ENCODE measurements at places on chromosomes 1 and 21.

- DNase-seq: no peak
Measured at GRCh38 chr1:33332357-33332789, 11.5 kb upstream of the A3GALT2 start.

GRCh38 chr1:179016706-179017382 is 8.8 kb upstream of the FAM20B start:
- DNase-seq: no peak

DNA sequence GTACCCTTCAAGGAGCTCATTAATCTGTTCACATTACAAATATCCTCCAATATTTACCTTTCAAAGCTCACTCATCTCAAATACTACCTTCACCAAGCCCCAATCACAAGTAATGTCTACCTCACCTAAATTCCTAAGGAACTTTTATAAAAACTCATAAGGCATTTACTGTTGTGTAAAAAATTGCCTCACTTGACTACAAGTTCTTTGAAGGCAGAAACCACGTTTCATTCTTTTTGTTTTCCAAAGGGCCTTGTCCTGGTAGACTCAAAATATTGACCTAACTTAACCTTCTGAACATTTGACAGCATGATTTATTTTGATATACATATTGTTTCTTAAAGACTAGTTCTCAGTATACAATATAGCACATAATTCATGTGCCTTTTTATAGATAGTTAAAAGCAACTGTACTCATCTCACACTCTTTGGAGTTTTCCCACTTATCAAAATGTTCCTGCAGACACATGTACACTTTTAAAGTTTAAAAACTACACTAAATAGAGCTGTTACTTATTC is 2.5 kb downstream of the USP33 start:
- DNase-seq: no peak

- no peak for DNase-seq
Measured at GRCh38 chr1:30295674-30296073, 427.7 kb downstream of the MATN1 start.

DNA sequence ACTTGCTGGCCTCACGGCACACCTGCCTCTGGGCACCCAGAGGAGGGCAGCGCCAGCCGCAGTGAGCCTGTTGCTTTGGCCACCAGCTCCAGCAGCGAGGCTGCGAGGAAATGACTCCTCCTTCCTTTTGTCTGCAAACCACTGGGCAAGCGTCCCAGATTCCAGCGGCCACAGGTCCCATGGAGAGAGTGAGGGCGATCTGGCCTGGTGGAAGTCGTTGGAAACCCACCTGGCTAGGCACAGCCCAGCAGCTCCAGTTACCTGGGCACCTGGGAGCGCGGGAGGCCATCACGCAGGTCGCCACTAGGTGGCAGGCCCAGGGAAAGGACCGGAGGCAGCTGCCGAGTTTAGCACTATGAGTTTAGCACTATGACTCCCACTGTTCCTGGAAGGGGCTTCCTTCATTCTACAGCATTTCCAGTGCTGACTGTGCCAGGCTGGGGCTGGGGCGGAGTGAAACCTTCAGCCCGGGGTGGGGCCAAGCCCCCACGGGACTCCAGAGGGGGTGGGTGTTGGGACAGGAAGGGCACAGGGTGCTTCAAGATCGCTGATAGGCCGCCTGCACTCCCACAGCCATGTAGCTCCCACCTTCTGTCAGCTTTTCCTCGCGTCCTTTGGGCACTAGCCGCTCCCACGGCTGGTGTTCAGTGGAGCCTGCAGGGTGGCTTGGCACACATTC is 1.1 kb upstream of the ESPN start:
- peak; percentile 48 for DNase-seq

DNA sequence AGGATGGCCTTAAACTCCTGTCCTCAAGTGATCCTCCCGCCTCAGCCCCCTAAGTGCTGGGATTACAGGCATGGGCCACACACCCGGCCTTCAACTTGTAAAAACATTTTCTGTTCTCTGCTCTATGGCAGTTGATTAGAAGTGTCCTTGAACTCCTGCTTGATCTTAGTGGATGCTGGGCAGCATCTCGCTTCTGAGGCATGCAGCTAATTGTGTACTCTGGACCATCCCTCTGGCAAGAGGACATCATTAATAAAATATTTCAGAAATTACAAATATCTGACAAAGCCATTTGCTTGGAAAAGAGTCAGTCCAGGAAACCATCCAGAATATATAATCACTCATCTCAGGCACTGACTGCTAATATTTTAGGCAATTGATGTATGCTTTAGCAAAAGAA is 8.1 kb downstream of the NGF start:
- DNase-seq: no peak

- DNase-seq: no peak
Measured at GRCh38 chr1:53214376-53214940, 6.0 kb downstream of the CZIB start.

DNA sequence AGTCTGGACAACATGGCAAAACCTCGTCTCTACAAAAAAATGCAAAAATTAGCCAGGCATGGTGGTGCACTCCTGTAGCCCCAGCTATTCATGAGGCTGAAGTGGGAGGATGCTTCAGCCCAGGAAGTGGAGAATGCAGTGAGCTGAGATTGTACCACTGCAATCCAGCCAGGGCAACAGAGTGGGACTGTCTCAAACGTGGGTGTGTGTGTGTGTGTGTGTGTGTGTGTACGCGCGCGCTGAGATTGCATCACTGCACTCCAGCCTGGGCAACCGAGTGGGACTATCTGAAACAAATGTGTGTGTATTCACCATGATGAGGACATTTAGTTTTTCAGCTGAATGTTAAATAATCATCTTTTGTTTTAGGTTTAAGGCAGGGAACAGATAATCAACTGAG is 21.1 kb downstream of the USP1 start:
- no peak for DNase-seq

GRCh38 chr1:27521861-27522431 is 32.0 kb upstream of the WASF2 start:
- DNase-seq: no peak

GRCh38 chr1:25650289-25650576 is 33.6 kb downstream of the MAN1C1 start:
- DNase-seq: no peak

DNA sequence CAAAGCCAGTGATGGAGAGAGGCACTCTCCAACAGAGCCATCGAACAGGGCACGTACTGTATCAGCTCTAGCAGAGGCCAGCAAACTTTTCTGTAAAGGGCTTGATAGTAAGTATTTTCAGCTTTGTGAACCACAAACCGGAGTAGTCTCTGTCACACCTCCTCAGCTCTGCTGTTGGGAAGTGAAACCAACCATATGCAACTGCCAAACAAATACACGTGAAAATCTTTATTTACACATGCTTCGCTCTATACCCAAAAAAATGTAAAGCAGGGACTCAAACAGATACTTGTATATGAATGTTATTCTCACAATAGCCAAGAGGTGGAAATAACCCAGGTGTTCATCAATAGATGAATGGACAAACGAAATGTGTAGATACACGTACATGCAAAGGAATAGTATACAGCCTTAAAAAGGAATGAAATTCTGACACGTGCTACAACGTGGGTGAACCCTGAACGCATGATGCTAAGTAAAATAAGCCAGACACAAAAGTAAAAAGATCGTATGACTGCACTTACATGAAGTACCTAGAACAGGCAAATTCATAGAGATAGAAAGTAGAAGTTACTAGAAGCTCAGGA is 39.0 kb downstream of the SETD4 start:
- no peak for DNase-seq
